ENCODE measurements at places on chromosomes 5 and 9.

GRCh38 chr9:127664678-127665507 is 41.9 kb upstream of the CFAP157 start:
- DNase-seq = no peak

DNA sequence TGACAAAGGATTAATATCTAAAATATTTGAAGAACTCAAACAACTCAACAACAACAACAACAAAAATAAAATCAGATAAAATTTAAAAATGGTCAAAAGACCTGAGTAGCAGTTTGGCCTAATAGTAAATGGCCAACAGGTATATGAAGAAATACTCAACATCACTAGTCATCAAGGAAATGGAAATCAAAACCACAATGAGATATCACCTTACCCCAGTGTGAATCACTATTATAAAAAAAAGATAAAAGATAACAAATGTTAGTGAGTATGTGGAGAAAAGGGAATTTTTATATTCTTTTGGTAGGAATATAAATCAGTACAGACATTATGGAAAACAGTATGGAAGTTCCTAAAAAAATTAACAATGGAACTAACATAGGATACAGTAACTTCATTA is 247.9 kb upstream of the TRPC7 start:
- no peak for DNase-seq

- no peak for DNase-seq
Observed at GRCh38 chr9:76799473-76799872, 35.2 kb downstream of the PCA3 start.

DNA sequence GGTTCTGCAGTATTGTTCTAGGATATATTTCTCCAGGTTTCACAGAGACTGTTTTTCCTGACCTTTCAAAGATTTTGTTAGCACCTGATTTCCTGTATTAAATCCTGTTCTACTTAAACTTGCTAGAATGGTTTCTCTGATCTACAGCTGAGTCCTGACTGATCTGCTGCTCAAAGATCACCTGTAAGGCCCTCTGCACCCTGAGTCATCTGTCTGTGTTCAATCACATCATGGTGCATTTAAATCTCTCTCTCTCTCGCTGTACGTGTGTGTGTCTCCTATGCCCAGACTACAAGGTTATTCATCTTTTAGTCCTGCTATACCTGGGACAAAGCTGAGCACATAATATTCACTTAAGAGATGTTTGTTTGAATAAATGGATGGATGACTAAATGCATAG is 13.3 kb upstream of the C5orf63 start:
- DNase-seq = no peak

- no peak for DNase-seq
Observed at GRCh38 chr9:113966394-113966793, 90.3 kb downstream of the ZNF618 start.

DNA sequence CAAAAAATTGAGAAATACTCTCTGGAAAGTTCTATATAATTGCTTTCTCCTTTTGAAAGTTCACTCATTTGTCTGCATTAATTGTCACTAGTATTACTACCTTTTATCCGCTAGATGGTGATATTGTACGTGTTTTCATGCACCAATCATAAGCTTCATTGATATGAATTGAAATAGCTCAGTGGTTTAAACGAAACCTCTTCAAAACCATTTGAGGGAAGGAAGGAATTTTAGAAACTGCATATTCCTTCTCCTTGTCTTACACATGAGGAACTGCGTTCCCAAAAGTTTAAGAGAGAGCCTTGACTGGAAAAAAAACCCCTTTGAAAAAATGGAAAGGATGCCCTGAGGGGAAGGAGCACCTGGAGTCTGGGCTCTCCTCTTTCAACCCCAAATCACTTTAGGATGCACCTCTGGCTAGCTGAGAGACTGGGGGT is 98.6 kb downstream of the YTHDC2 start:
- DNase-seq = no peak

- DNase-seq = no peak
Observed at GRCh38 chr5:74903165-74903787, 37.1 kb upstream of the FAM169A start.

DNA sequence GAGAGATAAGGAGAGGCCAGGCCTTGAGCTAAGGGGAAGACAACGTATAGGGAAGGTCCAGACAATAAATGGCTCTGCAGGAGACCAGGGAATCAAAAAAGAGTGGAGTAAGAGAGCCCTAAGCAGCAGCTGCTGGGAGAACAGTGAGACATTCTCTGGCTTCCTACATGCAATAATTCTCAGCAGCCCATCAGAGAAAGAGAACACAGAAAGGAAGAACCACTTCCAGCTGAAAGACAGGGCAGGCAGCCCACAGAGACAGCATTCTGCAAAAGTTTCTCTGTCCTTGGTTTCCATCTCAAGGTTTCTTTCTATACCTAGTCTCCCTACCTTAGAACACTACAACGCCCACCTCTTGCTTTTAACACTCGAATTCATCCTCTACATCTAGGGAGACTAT is 189.9 kb downstream of the DEPDC1B start:
- no peak for DNase-seq

DNA sequence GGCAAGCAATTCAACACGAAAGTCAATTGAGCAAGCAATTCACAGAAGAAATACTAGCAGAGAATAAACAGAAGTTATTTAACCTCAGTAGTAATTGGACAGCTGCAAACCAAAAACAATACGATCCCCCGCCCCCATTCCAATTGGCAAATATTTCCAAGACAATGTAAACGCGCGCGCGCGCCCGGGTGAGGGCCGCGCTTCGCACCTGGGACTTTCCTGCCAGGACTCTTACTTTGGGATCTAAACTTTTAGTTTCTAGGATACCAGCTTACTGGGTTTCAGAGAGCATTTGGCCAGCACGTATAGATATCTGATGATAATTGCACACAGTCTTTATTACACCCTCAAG is 8.6 kb downstream of the RUFY1 start:
- no peak for DNase-seq

- no peak for DNase-seq
Observed at GRCh38 chr5:157345485-157345884, 79.6 kb downstream of the CYFIP2 start.

GRCh38 chr5:175813943-175814630 is 57.3 kb upstream of the CPLX2 start:
- DNase-seq = no peak

DNA sequence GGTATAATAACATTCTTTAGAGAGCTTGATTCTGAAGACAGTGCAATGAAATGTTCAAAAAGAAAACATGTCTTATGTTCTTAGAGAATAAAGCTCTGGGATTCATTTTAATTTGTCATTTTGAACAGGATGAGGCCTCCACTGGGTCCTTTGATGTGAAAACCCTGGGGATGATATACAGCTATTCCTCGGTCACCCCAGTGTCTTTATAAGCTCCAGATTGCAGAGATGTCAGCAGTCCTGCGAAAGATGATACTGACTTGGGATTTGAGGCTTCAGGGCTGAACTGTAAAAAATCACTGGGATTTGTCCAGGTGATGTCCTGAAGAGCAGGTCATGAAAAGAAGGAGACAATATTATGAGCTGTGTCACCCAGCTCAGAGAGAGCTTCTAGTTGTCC is 529.7 kb upstream of the ZNF608 start:
- no peak for DNase-seq

GRCh38 chr9:76352026-76352620 is 42.1 kb downstream of the RFK start:
- no peak for DNase-seq
